ENCODE measurements at places on chromosomes 5 and 9.

DNA sequence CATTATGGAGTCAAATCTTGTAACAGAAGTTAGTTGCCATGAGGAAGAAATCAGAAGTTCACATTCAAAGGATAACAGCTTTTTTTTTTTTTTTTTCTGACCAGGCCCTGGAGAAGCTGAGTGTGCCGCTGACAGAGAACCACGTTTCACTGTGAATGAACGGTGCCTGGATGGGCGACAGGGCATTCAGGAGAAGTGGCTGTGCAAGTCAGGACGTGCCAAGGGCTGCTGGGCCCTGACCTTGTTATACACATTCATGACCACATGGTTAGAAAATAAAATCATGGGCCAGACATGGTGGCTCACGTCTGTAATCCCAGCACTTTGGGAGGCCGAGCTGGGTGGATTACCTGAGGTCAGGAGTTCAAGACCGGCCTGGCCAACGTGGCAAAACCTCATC lies 91.6 kb downstream of the ANKH start:
- no peak for DNase-seq

DNA sequence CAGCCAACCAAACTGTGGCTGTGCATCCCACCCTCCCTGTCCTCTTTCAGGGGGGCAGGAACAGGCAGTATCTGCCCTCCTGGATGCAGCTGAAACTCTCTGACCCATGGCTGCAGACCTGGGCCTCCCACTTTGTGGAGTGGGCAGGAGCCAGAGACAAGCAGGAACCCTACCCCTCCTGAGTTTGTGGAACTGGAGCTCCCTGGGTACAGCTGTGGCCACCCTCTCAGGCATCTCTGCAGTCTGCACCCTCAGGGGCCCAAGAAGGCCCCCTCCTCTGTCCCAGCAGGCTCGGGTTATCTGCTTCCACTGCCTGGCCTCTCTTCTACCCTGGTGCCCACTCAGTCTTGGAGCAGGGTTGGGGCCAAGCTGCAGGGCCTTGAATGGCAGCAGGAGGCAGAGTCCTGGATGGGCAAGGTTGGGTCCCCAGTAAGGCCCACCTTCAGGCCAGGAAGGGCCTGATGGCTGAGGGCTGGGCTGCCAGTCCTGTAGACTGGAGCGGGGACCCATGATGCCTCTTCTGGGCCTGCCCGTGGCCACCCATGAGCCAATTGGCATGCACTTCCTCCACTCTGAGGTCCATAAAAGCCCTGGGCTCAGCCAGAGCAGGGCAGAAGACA lies 619.9 kb downstream of the KIF4B start:
- no peak for DNase-seq

GRCh38 chr9:7879551-7880245 lies 80.1 kb upstream of the DMAC1 start:
- DNase-seq, result no peak

DNA sequence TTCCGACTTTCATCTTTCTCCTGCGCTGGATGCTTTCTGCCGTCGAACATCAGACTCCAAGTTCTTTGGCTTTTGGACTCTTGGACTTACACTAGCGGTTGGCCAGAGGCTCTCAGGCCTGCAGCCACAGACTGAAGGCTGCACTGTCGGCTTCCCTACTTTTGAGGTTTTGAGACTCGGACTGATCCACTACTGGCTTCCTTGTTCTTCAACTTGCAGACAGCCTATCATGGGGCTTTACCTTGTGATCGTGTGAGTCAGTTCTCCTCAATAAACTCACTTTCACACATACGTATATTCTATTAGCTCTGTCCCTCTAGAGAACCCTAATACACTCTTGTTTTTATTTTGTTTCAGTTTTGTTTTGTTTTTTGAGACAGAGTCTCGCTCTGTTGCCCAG lies 10.3 kb downstream of the FKBP15 start:
- no peak for DNase-seq

DNA sequence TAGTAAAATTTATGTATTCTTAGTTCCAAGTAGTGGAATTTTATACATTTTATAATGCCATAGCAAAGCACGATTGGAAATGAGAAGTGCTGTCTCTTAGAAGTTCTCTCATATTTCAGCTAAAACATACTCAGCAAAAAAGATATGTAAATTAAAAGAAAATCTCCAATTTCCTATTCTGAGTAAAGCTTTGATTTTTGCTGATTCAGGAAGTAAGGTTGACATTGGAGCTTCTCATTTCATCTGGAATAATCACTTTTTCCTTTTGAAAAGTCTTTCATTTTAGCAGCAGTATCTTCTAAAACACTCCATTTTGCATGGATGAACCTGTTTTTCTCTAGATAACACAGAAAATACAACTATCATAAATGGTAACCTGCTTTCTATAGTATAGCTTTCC lies 121.0 kb downstream of the ZCCHC7 start:
- no peak for DNase-seq
